A673 (cell line): ENCODE measurements at places on chromosomes 5 and 9. TPM values are rescaled to one million over a fixed set of nuclear protein-coding genes. Genes with fewer than 3 reads are reported as not detected.

DNA sequence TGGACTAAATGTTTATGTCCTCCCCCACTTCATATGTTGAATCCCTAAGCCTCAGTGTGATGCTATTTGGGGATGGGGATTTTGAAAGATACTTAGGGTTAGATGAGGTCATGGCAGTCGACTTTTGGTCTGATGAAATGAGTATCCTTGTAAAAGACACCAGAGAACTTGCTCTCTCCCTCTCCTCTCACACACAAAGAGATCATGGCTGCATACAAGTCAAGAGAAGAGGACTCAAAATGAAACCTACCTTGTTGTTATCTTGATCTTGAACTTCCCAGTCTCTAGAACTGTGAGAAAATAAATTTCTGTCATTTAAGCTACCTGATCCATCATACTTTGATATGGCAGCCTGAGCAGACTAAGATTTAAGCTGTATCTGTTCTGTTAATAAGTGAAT lies 144.0 kb upstream of the HAPLN1 start:
- H3K4me3 ChIP-seq, result no peak overlapping the region
- H3K27ac ChIP-seq, result no peak overlapping the region
- no peak for DNase-seq
- H3K36me3 ChIP-seq, result no peaks in the 10 kb centered on the region
- H3K4me1 ChIP-seq, result no peaks in the 10 kb centered on the region

DNA sequence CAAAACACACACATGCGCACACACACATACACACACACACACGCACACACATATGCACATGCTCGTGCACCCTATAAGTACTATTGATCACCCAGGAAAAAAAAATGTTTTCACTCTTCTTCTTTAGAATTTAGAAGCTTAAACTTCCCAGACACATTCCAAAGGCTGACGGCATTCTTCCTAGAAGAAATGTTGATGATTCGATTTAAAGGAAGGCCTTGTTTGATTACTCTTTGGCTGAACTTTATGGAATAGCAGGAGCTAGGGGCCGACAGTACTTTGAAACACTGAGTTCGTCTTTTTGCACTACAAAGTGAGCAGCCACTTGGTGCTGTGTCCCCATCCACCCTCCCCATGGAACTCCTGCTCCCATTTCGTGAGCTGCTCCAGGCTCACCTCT lies 113.2 kb downstream of the EGFLAM start:
- no peak overlapping the region for H3K4me3 ChIP-seq
- H3K36me3 ChIP-seq, result no peaks in the 10 kb centered on the region
- DNase-seq, result no peak
- peaks cover 6% of the 10 kb centered on the region for H3K4me1 ChIP-seq
- no peaks in the 10 kb centered on the region for H3K27me3 ChIP-seq

DNA sequence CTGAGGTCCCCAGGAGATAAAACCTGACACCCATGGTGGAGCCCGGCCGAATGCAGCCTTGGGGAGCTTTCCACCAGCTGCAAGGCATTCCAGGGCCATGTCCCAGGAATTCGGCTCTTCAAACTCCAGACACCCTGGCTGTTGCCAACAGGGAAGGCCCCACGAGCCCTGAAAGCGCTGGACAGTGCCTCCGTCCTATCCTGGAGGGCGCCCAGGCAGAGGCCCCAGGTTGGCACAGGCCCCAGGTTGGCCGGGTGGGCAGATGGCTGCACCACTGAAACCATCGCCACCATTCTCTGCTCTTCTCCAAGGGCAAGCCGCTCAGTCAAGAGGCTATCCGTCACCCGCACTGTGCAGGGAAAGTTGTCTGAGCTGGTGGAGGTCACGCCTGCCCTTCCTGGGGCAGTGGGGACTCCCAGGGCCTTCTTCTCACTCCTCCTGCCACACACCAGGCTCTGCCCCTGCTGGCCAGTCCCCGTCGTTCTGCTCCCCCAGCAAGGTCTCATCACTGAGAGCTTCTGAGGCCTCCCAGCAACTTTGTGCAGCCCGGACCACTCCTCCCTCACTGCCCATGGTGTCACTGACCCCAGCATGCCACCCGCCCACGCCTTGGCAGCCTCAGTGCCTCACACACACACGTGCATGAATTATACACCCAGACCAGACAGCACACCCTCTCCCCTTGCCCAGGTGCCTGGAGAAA lies 21.2 kb downstream of the SLC6A3 start:
- peaks cover 3% of the 10 kb centered on the region for H3K27me3 ChIP-seq
- no peak overlapping the region for H3K27ac ChIP-seq
- H3K4me1 ChIP-seq, result no peaks in the 10 kb centered on the region
- H3K36me3 ChIP-seq, result no peaks in the 10 kb centered on the region
- no peak overlapping the region for H3K4me3 ChIP-seq

DNA sequence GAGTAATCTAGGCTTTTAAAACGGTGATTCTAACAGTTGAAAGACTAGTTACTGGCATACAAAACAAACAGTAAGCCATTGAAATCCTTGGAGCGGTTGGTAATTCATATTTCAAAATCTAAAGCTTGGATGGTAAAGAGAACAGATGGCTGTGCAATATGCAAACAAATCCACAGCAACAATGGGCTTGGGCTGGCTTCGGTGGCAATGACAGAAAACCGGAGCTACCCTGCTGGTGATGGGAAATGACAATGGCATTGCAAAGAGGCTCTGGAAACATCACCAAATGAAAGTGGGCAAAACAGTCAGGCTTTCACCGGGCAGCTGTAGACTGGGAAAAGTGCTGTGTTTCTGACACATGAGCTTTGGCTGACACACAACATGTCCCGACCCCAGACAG lies 42.2 kb downstream of the MED27 start:
- H3K27me3 ChIP-seq, result no peaks in the 10 kb centered on the region
- DNase-seq, result no peak
- H3K4me3 ChIP-seq, result no peak overlapping the region

- no peak overlapping the region for H3K27ac ChIP-seq
- no peaks in the 10 kb centered on the region for H3K27me3 ChIP-seq
- H3K4me1 ChIP-seq, result no peaks in the 10 kb centered on the region
- H3K4me3 ChIP-seq, result no peak overlapping the region
- H3K36me3 ChIP-seq, result peaks cover 98% of the 10 kb centered on the region
Observed at GRCh38 chr5:72892846-72893245, 63.0 kb upstream of the FCHO2 start.

DNA sequence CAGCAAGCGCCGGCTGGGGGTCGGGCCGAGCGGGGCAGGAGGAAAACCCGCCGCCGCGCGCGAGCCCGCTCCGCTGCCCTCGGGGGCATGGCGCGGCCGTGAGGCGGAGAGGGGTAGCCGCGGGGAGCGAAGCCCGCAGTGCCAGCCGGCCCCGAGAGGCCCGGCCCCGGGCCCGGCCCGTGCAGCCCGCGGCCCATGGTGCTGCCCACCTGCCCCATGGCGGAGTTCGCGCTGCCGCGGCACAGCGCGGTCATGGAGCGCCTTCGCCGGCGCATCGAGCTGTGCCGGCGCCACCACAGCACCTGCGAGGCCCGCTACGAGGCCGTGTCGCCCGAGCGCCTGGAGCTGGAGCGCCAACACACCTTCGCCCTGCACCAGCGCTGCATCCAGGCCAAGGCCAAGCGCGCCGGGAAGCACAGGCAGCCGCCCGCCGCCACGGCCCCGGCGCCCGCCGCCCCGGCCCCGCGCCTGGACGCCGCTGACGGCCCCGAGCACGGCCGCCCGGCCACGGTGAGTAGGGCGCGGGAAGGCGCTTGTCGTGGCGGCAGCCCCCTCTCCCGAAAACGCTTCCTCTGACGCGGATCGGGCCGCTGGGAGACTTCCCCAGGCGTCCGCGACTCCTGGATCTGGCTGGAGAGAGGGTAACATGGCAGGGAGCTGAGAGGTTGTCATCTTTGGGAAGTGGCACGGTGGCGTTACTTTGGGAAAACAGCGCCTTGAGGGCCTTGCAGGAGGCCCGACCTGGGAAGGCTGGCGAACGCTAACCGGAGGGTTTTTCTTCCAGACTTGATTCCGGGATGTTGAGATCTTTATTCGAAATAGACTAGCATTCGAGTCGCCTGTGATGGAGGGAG lies 523 bp downstream of the MAML1 start:
- H3K27me3 ChIP-seq, result no peaks in the 10 kb centered on the region
- peak overlapping the region; percentile 97 for H3K27ac ChIP-seq
- peaks cover 42% of the 10 kb centered on the region for H3K36me3 ChIP-seq

- peaks cover 25% of the 10 kb centered on the region for H3K27me3 ChIP-seq
- no peak overlapping the region for H3K27ac ChIP-seq
- H3K36me3 ChIP-seq, result no peaks in the 10 kb centered on the region
Observed at GRCh38 chr5:101991486-101991885, 304.6 kb downstream of the SLCO4C1 start.

- no peaks in the 10 kb centered on the region for H3K4me1 ChIP-seq
- no peaks in the 10 kb centered on the region for H3K36me3 ChIP-seq
- no peak for DNase-seq
- H3K27ac ChIP-seq, result no peak overlapping the region
Observed at GRCh38 chr5:107807431-107807830, 136.7 kb upstream of the EFNA5 start.

DNA sequence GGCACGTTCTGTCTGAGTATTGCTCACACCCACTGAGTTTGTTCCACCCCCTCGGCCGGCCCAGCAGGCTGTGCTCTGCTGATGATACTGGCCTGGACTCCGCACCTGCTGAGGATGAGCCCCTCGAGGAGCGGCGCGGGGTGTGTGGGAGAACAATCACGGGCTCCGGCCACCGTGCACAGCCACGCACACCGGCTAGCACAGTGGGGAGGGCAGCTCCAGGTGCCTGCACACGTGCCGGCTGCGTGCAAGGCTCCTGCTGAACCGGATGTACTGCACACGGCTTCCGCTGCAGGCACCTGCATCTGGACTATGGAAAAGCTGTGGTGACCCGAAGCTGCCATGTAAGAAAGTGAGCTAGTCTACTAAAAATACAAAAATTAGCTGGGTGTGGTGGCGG lies 485.2 kb upstream of the CDH9 start:
- no peaks in the 10 kb centered on the region for H3K36me3 ChIP-seq
- H3K27ac ChIP-seq, result no peak overlapping the region
- no peak for DNase-seq
- H3K4me3 ChIP-seq, result no peak overlapping the region
- H3K27me3 ChIP-seq, result no peaks in the 10 kb centered on the region

GRCh38 chr9:88476491-88477271 lies 58.3 kb upstream of the NXNL2 start:
- peaks cover 4% of the 10 kb centered on the region for H3K4me1 ChIP-seq
- no peak for DNase-seq
- peaks cover 21% of the 10 kb centered on the region for H3K36me3 ChIP-seq
- H3K27me3 ChIP-seq, result no peaks in the 10 kb centered on the region
- no peak overlapping the region for H3K4me3 ChIP-seq

Gene LMX1B
- not detected in 2 replicates for total RNA-seq

Gene EQTN
- total RNA-seq, result not detected in 2 replicates

Gene CEL
- 2.8 and 3.4 TPM in 2 replicates for total RNA-seq

Gene C6
- total RNA-seq, result 5.5 and 6.1 TPM in 2 replicates
